ENCODE measurements at places on chromosomes 16 and 17.

- DNase-seq, result no peak
Measured at GRCh38 chr17:42751628-42752027, 6.8 kb upstream of the EZH1 start.

DNA sequence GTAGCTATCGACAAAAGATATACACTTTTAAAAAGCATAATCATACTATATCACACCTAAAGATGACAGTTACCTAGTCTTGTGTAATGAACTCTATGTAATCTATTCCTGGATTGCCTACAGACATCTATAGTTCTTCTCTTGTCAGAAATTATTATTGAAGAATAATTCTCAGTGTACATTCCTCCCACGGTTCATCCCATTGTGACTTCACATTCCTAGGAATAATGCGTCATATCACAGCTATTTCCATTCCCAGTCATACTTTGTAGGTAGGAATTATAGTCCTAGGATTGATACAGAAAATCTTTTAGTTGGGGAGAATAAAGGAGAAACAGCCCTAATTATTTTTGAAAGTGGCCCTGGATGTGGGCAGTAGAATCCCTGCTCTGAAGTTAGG lies 44.0 kb upstream of the ABCC11 start:
- DNase-seq, result no peak

DNA sequence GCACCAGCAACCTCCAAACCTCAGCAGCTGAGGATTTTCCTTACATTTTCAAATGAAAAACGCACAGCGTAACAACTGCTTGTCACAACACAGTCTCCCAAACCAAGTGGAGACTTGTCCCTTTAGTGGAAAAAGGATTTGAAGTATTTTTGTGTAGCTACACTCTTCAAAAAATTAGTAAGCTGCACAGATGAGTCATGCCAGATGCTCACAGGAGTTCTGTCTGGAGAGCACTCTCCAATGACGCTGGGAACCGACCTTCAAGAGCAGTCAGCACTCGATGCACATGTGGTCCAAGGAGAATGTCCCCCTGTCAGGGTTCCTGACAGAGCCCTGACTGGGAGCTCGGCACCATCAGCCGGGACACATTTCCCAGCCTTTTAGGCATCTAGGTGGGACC lies 39.8 kb downstream of the MAP1LC3B start:
- no peak for DNase-seq

DNA sequence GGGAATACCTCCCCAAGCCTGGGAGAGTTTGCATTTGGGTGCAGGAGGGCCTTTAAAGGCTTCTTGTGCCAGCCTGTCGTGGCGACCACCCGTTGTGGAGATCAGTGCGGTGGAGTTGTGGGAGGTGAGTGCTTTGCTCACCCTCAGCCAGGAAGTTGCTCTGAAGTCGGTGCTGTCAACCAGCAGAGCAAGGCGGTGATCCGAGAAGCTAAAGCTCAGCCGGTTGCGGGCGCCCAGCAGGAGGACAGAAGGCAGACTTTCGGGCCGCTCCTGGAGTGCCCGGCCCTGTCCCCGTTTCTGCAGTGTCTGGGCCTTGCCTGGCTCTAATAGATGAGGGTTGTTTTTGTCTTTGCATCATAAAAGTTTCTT lies 1.4 kb downstream of the UBE2I start:
- no peak for DNase-seq
